NCI-H510A treated with DMSO at 0.1 percent for 48 hours (cell line): ENCODE measurements at places on chromosomes 2 and 18.

DNA sequence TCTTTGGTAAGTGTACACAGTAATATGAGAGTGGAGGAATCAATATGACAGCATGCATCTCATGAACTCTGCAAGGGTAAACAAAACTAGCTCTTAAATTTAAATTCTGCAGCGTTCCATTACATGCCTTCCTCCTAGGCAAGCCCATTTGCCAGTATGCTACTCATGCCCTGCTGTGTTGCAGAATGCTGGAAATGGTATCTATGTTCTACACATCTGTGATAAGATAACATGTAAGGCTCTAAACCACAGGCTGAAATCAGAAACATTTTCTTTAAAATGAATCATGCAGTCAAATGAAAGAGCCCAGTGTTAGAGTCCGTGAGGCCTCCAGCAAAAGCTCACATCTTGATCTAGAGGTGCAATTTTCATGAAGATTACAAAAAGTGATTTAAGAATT, 112.8 kb upstream of the FN1 start:
- DNase-seq, result no peak

- DNase-seq, result peak; percentile 49
Observed at GRCh38 chr2:53515435-53516332, 251.9 kb upstream of the CHAC2 start.

GRCh38 chr2:95316466-95317122, 19.4 kb downstream of the KCNIP3 start:
- DNase-seq, result no peak

- peak; percentile 99 for DNase-seq
Observed at GRCh38 chr2:96832754-96833507, 10.9 kb downstream of the ANKRD23 start.

DNA sequence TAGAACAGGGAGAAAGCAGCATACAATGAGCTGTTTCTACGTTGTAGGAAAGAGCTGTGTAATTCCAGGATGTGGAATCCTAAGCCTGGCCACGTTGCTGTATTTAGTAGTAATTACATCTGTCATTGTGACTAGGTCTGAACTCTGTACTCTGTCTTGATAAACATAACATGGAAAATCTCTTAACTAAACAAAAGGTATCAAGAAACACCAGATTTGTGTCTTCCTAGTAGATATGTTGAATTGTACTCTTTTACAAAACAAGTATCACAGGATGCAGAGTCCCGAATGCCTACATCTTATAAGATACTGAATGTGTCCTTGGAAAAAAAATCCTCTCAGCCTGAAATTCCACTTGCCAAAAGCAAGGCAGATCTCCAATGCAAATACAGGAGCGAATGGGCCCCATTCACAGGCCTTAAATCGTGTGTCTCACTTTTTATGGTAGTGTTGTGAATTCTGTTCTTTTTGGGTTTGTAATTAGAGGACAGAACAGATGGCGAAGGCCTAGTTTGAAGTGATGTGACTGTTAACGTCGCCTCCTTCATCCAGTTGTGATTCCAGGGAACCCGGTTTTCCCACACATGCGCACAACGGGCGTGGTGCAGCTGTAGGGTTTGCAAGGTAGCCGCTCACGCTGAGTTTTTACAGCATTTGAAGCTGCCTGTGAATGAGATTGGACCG, 246.5 kb downstream of the GBX2 start:
- no peak for DNase-seq

DNA sequence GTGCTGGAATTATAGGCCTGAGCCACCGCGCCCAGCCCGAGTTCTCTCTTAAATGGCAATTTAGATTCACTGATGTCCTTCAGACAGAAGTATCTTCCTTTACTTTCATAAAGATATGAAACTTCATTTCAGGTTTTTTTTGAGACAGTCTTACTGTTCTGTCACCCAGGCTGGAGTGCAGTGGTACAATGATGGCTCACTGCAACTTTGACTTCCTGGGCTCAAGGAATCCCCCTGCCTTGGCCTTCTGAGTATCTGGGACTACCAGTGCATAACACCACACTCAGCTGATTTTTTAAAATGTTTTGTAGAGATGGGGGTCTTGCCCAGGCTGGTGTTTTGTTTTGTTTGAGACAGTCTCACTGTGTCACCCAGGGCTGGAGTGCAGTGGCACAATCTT, 13.2 kb downstream of the ITGB1BP1 start:
- DNase-seq, result no peak

- no peak for DNase-seq
Observed at GRCh38 chr18:8980496-8980895, 122.0 kb upstream of the NDUFV2 start.

DNA sequence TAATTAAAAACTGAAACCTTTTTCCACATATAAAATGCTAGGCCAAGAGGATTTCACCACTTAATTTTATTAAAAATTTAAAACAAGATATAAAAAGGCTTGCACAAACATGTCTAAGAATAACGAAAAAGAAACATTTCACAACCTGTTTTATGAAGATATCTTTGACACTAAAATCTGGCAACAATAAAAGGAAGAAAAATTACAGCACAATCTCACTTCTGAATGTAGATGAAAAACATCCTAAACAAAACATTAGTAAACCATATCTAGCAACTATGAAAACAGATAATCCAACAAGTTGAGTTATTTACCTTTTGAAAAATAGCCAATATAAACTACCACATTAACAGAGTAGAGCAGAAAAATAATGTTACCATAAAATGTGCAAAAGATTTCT, 185.4 kb upstream of the MMADHC start:
- DNase-seq, result no peak

DNA sequence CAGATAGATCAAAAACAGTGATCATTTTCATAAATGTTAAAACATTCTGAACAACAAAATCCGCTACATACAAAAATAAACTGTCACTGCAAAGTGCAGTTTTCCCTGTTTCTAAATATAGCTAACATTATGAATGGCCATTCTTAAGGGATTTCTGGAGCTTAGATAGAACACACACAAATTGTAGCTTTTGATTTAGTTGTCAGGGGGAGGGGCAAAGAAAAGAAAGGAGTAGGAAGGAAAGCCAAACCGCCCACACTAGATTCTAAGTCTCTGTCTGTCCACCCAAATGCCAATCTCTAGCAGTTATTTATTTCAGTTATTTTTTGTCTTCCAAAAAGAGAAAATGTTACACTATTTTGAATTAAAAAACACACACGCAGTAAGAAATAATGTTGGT, 182.4 kb downstream of the CDH2 start:
- DNase-seq, result no peak

DNA sequence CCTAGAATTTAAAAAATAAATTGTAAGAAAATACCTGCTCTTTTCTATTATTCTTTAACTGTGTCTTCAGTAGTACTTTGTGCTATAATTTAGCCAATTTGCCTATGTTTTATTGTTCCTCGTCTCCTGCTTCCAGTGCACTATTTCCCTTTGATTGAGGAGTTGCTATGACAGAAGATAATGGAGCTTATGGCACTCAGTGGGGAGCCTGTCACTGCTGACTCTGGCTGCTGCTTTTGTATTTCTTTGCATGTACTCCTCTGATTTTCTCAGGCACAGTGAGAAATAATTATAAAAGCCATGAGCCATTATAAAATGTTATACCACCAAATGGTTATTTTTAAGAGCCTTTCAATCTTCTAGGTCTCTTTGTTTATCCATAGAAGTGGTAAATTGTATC, 1310.8 kb upstream of the SLC39A10 start:
- DNase-seq, result no peak

GRCh38 chr2:9844036-9844483, 786 bp downstream of the TAF1B start:
- peak; percentile 61 for DNase-seq

DNA sequence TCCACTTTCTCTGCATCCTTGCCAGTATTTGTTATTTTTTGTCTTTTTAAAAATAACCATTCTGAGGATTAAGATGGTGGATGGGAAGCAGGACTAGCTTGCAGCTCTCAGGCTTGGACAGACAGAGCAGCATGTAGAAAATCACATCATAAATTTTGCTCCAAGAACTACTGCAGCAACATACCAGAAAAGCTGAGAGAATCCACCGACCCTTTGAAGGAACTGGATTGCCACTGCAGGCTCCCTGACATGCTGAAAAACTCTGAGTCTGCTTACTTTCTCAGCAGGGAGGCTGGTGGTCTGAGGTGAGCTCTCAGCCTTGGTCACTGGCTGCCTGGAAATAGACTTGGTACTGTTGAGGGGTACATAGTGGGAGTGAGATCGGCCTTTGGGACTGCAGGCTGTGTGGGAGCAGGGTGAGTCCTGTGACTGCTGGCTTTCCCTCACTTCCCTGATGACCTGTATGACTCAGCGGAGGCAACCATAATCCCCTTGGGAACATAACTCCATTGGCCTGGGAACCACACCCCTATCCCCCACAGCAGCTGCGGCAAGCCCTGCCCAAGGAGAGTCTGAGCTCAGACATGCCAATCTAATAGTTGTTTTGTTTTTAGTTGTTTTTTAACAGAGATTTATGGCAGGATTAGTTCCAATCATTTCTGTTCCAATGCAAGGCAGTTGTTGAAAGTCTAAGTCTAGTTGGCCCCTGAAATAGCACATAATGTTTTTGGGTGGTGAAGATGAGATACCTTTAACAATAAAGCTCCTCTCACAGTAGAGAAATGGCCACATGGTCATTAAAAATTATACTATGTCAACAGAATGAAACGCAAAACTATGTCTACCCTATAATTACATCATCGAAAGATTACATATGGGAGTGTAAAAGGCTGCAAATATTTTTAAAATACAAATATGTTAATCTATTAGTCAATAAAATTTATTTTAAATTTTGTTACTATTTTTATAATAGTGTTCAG, 414.2 kb upstream of the CHAC2 start:
- no peak for DNase-seq

- no peak for DNase-seq
Observed at GRCh38 chr2:176678571-176678970, 409.3 kb downstream of the MTX2 start.

DNA sequence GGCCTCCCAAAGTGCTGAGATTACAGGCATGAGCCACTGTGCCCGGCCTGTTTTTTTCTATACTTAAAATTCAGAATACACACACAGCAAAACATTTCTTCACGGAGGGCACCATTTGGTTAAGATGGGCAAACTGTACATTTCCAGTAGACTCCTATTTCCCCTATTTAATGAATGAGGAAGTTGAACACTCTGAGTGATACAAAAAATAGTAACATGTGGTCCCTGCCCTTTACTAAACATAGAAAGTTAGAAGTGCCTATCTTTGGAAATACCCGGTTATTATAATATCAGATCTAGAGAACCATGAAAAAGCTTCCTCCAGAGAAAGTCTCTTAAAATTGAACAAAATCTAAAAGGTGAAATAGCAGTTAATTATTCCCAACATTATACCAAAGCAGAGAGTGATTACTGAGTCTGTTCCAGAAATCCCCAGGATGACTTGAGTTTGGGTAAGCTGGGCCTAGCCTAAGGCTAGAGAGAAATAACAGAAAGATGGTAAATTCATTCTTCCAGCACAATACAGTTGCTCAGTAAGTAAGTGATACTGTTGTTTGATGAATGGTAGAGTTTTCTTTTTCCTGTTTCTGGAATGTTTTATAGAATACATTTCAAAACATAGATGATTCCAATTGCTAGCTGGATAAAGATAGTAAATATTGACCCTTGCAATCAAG, 23.3 kb upstream of the RMC1 start:
- no peak for DNase-seq

DNA sequence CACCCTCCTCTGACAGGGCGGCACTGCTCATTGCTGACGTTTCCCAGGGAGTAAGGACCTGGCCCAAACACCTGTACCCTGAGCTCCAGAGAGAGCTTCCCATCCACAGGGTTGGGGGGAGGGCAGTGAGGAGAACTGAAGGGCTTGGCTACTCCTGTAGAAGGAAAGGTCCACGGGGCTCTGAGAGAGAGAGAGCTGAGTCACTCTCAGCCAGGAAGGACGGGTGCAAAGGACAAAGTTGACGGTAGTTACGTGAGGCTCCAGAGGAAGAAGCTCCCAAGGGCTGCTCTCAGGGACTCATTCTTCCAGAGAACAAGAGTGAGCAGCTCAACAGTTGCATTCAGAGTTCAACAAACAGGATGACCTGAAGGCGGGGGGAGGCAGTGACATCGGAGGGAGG, 852.5 kb downstream of the GALR1 start:
- DNase-seq, result no peak

GRCh38 chr2:241121008-241121407, 18.9 kb upstream of the MTERF4 start:
- no peak for DNase-seq

GRCh38 chr2:229636571-229636970, 77.8 kb downstream of the DNER start:
- no peak for DNase-seq

GRCh38 chr2:9764153-9764778, 79.0 kb upstream of the TAF1B start:
- no peak for DNase-seq

- peak; percentile 71 for DNase-seq
Observed at GRCh38 chr2:46002507-46002883, 294.7 kb upstream of the EPAS1 start.

GRCh38 chr2:32058130-32058529, 5.2 kb upstream of the SPAST start:
- no peak for DNase-seq

GRCh38 chr2:219851169-219851568, 223.7 kb downstream of the SLC4A3 start:
- no peak for DNase-seq

DNA sequence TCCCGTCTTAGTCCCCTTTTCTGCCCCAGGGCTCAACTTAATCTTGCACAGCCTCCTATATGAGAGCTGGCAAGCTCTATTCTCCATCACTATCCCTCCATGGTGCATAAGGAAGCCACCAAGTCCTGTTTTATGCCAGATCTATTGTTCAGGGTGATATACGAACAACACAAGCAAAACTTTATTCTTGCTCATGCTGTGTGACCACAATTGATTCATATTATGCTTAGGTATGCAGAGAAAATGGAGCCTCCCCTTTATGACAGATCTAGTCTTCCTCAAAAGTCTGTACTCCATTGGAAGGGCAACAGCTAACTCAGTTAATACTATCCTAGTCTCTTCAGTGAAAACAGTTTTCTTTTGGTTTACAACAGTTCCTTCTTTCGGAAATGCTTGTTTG, 94.0 kb upstream of the STON1 start:
- DNase-seq, result no peak

DNA sequence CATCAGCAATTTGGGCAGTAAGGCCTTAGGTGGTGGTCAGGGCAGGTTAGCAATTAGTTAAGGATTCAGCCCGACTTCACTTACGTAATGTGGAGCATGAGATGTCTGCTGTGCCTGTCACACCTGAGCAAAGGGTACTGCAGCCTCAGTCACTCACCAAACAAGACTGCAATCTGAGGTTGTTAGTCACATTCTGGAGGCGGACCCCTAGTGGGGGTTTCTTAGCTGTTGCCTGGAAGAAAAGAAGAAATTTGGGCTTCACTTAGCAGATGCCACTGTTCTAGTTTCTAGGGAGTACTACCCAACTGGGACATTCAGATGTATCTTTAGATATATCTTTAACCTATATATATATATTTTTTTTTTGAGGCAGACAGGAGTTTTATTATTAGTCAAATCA, 529.9 kb downstream of the SLC4A3 start:
- DNase-seq, result no peak

- no peak for DNase-seq
Observed at GRCh38 chr2:46146866-46147502, 150.2 kb upstream of the EPAS1 start.

- no peak for DNase-seq
Observed at GRCh38 chr18:53508529-53508928, 715.9 kb downstream of the MBD2 start.

- no peak for DNase-seq
Observed at GRCh38 chr18:67794521-67794920, 278.0 kb upstream of the DSEL start.
